Uterus (tissue), 4 donors: ENCODE measurements at places on chromosomes 12 and 14.
A peak's percentile ranks its signal among the peaks of the same experiment; 100 is the strongest.

DNA sequence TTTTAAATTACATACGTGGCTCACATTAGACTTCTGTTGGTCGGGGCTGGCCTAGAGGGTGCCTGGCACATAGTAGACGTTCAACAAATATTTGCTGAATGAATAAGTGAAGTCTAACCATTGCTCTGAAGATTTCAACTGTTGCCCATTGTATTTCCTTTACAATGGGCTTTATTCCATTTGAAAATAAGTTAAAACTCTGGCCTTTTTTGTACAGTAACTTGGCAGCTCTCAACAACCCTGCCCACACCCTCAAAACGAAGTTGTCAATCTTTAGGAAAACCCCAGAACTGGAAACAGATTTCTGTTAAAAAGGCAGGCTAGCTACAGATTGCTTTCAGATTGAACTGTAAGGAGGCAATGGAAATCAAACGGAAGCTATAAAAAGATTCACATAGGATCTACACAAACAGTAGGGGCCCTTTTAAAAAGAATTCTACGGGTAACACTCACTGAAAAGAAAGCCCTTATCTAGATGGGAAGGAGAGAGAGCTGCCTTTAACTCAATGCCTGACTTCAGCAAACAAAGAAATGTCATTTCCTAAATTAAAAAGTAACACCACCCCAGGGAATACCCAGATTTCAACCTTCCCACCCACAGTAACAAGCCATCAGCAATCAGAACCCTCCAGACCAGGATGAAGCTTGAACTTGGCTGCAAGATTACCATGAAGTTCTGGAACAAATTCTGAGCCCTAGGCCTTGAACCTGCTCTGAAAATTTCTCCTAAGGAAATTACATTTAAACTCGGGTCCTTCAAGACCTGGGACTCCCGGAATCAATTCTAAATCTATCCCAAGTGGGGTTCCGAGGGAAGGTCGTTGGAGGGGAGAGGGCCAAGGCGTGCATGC lies 1.4 kb downstream of the WSB2 start:
- DNase-seq: no peak

DNA sequence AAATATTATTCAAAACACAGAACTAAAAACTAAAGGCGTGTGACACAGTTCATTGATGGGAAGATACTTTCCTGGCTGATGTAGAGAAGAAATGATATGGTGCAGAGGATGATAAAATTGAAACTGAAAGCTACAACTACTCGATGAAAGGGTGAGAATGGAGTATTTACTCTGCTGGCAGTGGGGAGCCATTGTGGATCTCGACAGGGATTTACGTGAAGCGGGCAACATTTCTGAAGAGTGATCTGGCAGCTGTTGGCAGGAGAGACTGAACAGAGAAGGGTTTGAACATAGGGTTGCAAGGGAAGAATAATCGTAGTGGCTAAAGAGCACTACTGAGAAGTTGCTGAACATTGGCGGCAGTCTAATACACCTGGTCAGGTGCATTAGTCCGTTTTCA lies 464.9 kb downstream of the PDZRN4 start:
- DNase-seq: no peak

- no peak for DNase-seq
These were observed 287.6 kb downstream of the CEP128 start for GRCh38 chr14:80653956-80654355.

DNA sequence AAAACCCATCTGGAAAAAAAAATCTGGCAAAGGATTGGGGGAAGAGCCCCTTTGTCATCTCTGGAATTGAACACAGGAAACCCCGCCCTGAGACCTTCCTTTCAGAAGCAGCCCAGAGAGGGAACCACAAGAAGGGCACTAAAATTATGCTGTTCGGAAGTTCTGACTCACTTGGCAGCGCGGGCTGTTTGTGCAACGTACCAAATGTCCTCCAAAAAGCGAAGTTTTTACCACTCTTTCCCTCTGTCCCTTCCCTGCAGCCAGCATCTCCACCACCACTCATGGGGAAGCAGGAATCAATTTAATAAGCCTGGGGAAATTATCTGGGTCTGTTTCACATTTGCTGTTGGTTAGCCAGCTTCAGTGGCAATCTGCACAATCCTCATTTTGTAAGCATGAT lies 3.2 kb upstream of the SYNE3 start:
- DNase-seq: peak; percentile 79

GRCh38 chr14:25759256-25759655 lies 709.3 kb upstream of the STXBP6 start:
- DNase-seq: no peak

GRCh38 chr12:120362516-120363273 lies 6.3 kb downstream of the MSI1 start:
- DNase-seq: no peak
